ENCODE measurements at places on chromosomes 6 and 20.

- DNase-seq, result no peak
Measured at GRCh38 chr6:35358086-35358485, 15.7 kb downstream of the PPARD start.

DNA sequence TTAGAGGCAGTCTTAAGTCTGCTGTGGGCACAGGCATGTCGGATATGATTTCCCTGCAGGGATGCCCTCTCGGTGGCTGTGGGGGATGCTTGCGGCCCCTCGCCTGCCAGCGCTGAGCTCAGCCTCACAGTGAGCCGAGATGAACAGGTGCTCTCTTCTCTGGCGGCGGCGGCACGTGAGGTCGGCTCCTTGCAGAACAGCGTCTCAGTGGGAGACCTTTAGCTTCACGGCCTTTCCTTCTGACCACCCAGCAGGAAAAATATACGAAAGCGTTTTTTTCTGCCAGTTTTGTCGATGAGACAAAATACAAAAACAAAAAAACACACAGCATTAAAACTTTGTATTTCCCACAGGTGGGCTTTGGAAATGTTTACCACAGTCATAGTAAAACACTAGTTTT is 23.6 kb downstream of the FOXA2 start:
- DNase-seq, result no peak

DNA sequence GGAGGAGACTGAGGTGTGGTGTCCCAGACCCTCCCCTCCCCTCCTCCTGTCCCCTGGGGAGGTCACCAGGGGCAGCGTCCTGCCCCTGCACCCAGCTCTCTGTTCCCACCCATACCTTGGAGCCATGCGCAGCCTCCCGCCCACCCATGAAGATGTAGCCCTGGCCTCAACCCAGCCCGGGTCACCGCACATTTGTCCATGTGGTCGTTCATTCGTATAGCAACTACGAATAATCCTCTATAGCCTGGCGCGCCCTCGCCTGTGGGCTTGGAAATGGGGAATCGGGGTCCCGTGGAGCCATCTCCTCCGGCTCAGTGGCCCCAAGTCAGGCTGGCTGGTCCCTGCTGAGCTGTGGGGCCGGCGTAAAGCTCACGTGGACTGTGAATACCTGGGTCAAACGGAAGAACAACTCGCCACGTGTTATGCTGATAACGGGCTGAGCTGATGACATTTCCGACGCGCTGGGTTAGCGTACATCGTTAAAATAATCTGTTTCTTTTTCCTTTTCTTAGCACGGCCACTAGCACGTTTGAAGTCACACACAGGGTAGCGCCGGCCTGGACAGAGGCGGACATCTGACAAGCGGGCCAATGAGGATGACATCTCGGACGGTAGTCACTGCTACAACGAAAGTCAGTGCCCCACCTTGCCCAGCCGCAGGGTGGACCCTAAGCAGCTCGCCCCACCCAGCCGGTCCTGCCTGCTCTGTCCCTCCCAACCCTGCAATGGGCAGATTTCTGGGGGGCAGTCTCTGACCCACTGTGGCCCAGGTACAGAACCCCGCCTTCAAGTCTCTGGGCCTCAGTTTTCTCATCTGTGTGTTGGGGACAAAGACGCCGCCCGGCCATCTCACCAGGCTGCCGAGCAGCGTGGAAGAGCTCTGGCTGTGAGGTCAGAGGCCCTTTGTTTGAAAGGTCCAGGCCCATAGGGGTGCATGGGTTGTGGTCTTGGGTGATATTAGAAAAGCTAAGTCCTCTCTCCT is 19.8 kb upstream of the RBBP8NL start:
- no peak for DNase-seq

DNA sequence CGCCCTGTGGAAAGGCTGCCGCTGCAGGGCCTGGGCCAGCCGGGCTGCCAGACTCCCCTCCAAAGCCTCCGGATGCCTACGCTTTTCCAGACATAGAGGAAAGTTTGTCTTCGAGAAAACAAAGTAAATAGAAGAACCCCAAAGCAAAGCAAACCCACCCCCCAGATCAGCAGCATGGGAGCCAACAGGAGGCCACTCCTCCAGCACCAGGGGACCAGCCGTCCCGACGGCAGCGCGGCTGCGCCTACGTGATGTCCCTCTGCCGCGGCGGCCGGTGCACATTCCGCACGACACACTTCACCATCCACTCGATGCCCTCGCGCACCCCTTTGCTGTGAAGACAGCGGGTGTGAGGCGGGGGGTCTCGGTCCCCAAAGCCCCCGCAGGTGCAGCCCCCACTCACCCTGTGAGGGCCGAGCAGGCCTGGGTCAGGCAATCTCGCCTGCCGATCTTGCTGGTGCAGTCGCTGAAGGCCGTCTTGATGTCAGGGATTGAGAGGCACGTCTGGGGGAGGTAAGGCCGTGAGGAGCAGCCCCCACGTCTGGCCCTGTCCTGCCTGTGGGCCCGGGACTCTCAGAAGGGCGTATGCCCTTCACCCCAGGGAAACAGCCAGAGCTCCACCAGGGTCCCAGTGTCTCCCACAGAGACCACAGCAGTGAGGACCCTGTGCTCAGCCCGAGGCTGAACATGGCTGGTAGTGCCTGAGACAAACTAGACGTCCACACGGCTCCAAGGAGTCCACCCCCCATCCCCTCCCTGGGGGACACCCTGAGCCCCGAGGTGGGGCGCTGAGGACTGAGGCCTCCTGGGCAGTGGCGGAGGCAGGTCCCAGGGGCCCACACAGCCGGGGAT is 4.0 kb downstream of the TNFRSF6B start:
- no peak for DNase-seq

- DNase-seq, result no peak
Measured at GRCh38 chr6:69887026-69887425, 20.7 kb downstream of the COL19A1 start.

GRCh38 chr6:167495506-167496401 is 170.9 kb downstream of the TTLL2 start:
- no peak for DNase-seq

DNA sequence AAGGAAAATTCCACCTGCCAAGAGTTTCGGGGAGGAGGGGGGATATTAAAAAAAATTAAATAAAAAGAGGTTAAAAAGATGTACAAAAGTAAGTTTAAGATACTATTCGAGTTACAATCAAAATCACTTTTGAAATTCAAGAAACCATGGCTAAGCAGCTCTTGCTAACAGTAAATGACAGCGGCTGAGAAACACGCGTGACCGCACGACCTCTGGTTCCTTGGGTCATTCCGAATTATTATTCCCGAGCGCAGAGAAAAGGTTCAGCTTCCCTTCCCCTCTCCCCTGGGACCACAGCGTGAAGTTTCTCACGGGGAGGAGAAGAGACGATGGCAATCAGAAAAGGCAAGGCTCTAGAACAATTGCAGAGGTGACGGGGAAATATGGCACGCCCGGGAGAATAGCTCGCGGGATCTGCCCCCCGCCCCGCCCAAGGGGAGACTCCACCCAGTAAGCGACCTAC is 496 bp downstream of the TMEM242 start:
- DNase-seq, result no peak

DNA sequence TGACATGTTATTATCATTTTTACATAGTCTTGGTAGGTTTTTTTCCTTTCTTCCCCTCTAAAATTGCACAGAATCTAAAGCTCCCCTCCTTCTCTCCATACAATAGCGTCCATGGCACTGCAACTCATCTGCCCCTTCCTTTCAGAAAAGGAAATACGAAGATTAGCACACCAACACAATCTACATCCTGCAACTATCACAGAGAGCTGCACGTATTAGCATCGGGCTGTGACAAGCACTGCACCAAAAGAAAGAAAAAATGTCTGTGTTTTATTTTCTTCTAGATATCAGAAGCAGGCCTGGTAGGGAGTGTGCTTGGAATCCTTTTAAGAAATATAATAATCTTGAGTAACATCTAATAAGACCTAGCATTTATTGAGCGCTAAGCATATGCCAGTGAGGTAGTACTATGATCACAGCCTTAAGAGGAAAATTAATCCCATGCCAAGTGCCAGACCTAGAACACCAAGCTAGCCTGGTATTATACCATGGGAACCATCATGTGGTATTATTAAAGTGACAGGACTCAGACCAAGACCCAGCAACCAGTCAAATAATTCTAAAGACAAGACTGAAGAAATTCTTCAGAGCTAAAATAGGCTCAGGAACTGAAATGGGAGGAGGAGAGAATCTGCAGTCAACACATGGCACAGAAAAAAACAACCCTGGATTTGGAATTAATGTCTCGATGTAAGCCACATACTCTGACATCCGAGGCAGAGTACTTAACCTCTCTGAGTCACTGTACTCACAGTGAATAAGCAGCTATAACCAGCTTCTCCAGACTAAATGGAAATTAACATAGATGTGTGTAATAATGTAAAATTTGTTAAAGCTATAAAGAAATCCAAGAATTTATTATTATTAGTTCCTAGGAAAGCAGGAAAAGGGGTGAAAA is 124.3 kb downstream of the IPCEF1 start:
- DNase-seq, result no peak

DNA sequence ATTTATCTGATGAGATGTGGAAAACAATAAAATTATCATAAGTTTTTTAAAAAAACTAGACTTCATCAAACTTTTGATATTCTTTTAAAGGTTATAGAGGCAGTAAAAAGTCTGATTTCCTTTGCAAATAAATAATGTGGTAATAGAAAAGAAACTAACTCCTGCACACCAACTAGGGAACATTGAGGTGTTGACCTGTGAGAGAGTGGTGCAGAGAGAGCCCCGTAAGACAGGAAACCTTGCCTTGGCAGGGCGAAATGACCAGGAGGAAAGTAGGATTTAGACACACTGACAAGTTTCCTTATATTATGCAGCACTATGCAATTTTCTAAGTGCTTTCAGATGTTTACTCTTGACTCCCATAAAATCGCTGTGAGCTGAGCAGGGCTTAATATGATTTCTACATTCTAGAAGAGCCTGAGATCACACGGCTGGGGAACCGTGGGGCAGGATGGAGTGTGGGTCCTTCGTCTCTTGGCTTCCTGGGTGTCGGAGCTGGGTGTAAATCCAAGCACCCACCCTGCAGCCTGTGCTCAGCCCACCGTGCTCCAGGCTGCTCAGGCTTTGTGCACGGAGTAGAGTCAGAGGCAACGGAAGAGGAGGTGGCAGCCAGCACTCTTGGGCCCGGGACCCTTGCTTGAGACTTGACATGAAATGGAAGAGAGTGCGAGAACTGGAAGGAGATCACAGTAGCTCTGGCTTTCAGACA is 61.3 kb upstream of the FOXQ1 start:
- no peak for DNase-seq

GRCh38 chr6:166615059-166615770 is 11.8 kb downstream of the RPS6KA2 start:
- DNase-seq, result no peak

DNA sequence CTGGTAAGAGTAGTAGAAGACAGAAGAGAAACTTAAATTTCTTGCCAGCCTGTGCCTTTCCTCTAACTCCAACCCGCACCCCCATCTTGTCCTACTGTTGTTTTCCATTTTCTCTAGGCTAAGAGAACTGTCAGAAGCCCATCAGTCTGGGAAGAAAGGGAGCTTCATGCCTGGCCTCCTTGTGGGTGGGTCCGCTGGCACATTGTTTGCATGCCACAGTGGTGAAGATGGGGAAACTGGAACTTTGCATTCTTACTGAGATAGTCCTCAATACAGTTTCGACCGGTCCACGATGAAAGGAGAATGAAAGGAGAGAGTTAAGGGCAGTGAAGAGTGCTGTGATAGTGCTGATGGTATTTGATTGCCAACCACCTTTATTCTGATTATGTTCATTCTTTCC is 103.1 kb downstream of the TCP11 start:
- DNase-seq, result no peak

- DNase-seq, result no peak
Measured at GRCh38 chr6:15515660-15516375, 147.0 kb downstream of the DTNBP1 start.

- no peak for DNase-seq
Measured at GRCh38 chr6:120945905-120946594, 388.2 kb downstream of the TBC1D32 start.

- DNase-seq, result no peak
Measured at GRCh38 chr6:86010915-86011786, 368.5 kb upstream of the SYNCRIP start.

- no peak for DNase-seq
Measured at GRCh38 chr6:115796829-115797228, 263.9 kb downstream of the FRK start.

DNA sequence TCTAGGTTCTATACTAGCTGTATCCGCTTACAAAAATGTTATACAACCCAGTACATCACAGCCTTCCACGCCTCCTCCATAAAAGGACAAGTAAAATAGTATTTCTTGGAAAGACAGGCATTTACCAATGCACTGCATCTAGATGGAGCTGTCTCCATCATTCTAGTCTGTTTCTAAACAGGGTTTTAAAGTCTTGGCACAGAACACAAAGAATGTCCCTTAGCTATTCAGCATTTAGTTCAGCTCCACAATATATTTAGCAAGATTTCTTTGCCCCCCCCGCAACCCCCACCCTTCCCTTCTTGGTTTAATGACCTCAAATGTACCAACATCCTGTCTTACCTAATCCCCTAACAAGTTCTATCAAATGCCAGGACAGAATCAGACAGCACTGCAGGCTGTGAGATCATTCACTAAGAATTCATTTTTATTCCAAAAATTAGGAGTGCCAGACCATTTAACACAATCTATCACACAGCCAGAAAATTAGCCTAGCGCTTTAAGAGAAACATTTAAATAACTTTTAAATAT is 198.6 kb downstream of the BACH2 start:
- DNase-seq, result no peak

DNA sequence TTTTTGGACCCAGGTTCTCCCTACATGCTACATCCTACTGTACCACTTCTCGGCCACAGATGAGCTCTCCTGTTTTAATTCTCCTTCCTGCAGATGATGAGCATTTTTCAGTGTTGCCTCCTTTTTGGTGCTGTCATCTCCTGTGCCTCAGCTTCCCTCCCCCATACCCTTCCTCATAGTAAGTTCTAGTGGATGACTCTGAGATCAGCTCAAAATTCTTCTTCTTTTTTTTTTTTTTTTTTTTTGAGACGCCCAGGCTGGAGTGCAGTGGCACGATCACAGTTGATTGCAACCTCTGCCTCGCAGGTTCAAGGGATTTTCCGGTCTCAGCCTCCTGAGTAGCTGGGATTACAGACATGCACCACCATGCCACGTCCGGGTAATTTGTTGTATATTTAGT is 3.8 kb downstream of the TMEM14A start:
- DNase-seq, result no peak

DNA sequence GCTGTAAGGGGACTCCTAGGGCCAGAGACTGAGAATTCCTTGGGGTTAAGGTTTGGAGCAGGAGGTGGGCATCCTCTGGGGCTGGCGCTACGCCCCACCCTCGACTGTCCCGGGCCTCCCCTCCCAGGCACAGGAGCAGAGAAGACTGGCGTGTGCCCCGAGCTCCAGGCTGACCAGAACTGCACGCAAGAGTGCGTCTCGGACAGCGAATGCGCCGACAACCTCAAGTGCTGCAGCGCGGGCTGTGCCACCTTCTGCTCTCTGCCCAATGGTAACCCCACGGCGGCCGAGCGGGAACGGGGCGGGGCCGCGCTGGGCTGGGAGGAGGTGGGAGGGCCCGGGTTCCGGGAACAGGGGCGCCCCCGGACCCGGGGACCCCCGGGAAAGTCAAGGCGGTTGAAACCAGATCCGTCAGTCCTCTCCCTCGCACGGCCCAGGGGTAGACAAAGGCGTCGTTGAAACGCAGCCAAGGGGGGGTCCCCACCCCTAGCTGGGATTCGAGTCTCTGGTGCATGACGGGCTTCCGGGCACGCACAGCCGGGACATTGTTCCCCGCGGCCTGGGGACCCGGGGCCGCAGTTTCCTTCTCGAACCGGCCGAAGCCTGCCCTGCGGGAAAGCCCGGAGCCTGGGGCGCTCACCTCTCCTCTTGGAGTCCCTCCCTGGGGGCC is 844 bp downstream of the WFDC2 start:
- no peak for DNase-seq

Measured in stimulated activated CD4-positive, alpha-beta T cell treated with anti-CD3 and anti-CD28 coated beads, Interleukin-1b, Interleukin-23, amount 100 ng/mL, for 1 hour (primary cell).